ENCODE measurements at places on chromosomes 2 and 18.
A peak's percentile ranks its signal among the peaks of the same experiment; 100 is the strongest.

GRCh38 chr2:128756365-128756717 is 437.7 kb upstream of the HS6ST1 start:
- DNase-seq = no peak

- DNase-seq = no peak
These were observed 47.3 kb downstream of the MERTK start for GRCh38 chr2:111945444-111946293.

DNA sequence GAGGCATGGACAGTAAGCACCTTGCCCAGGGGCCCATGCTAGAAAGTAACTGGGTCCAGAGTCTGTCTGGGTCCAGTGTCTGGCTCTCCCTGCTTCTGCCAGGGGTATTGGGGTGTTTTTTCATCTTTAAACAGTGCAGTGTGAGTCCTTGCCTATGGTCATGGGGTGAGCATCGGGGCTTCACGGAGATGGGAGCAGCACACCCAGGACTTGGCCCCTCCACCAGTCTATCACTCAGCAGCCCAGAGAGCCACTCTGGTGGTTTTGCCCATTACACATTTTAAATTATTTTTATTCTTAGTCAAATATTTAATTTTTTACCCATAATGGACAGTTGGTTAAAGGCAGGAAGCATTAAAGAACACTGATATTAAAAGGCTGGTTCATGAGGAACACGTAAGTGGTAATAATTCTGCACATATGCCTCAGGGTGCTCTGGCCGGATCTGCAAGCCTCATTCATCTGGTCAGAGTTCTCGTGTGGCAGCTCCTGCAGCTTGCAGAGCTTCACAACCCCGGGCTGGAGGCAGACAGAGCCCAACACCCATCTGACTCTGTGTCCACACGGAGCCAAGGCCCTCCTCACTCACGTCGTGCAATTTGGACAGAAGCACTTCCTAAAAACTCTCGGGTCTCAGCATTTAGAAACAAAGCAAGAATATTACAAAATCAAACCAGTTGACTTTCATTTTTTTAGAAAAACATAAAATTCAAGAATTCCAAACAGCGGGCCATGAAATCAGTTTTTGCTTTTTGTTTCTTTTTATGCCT is 204.1 kb downstream of the CTIF start:
- DNase-seq = no peak

DNA sequence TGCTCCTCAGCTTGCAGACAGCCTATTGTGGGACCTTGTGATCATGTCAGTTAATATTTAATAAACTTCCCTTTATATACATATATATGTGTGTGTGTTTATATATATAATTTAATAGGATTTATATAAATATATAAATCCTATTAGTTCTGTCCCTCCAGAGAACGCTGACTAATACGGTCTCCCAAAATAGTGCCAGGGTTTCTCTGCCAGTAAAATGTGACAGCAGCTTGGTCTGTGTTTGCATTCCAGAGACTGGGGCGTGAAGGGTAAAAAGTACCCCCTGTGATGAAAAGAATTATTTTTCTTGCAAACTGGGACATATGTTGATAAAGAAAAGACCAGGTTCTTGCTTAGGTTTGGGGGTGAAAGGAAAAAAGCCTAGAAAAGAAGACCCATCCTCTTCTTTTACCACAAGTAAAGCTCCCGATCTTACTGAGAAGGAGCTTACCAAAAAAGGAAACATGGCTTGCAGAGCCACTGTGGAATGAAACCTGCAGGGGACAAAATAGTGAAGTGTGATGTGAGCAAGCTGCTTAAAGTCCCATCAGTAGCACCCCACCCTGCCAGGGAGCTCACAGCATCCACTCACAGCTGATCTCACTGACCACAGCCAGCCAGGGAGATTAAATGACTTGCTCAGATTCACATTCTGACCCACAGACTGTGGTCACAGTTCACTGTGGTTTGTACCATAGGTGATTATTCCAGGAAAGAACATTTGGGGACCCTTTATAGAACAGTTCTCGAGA is 110.9 kb upstream of the RMP24 start:
- no peak for DNase-seq

DNA sequence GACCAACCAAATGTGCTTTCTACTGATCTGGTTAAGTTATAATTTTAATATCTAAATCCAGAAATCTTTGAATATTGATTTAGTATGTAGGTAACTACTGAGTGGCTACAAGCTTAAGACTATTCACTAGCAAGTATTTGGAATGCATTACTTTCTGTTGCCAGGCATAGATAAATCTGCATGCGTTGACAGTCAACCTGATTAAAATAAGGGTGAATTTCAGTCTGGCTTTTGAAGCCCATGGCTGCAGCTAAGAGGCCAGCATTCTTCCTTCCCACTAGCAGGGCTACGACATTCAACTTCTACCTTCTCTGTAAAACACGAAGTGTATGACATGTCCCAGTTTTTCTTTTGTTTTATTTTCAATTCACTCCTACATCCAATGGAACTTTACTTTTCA is 340.6 kb downstream of the EPHA4 start:
- DNase-seq = no peak

GRCh38 chr2:135638825-135639224 is 102.8 kb upstream of the UBXN4 start:
- DNase-seq = no peak

- DNase-seq = no peak
These were observed 492.5 kb upstream of the SPHKAP start for GRCh38 chr2:228673876-228674554.

DNA sequence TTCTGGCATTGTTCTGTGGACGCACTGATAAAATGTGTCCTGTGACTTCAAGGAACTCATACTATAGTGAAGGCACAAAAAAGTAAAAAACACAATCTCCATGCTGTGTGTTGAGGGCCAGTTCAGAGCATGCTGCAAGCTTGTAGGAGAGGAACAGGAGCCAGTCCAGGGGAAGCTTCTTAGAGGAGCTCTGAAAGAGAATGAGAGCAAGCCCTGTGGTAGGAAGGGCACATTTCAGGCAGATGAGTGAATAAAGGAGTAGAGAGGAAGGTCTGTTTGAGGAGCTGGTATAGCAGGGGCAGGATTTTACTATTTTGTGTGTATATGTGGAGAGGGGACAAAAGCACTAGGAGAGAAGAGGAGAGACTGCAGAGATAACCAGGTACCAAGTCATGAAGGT is 478.3 kb downstream of the ZEB2 start:
- no peak for DNase-seq

DNA sequence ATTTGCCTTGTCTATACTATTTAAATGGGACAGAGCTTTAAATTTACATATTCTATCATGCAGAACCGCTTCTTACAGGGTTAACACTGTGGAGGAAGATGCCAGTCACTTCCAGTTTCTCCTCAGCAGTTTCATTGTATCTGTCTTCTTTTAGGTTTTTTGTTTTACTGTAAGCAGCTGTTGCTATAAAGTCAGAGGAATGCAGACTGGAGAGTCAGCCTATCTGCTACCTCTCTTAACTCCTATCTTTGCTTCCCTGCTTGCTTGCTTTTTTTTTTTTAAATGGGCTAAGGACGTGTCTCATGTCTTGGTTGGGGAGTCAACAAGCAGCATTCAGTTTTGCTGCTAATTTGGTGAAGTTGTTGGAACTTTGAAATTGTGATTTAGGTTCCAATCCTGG is 8.9 kb downstream of the EPC2 start:
- DNase-seq = no peak

- DNase-seq = no peak
These were observed 17.3 kb downstream of the CDH20 start for GRCh38 chr18:61350578-61350977.

DNA sequence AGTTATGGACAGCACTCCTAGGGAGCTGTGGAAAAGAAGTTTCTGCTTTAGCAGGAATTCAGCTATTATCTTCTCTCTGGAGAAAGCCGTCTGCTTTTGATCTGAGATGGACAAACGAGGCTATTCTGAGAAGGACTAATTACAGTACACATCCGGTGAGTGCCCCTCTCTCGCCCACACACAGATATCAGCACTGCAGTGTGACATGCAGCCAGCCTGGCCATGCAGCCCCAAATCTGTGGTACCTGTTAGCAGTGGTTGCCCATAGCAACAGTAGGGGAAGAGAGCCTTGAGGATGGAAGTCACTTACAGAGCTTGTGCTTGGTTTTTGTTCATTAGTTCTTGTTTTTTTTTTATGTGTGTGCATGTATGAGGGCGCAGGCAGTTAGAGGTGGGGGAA is 73.9 kb upstream of the TRIB2 start:
- DNase-seq = no peak

- no peak for DNase-seq
These were observed 35.0 kb downstream of the NEDD4L start for GRCh38 chr18:58078889-58079573.

DNA sequence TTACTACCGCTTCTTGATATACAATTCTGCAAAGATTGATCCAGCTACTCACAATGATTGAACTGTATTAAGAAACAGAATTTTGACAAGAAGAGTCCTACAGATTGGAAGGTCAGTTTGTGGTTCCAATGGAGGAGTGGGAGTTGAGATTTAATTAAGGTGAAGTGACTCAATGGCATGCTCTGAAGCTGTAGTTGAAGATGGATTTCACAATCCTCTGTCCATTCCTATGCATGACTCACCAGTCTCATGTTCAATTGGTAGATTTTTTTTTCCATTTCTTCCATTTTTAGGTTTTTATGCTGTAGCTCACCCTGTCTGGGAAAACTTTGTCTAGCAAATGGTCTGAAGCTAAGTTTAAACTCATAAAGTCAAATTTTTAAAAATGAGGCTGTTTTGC is 83.3 kb downstream of the DPP4 start:
- no peak for DNase-seq

- DNase-seq = no peak
These were observed 72.6 kb downstream of the EMX1 start for GRCh38 chr2:72989770-72990556.

GRCh38 chr2:30235008-30235655 is 3.8 kb downstream of the LBH start:
- peak; percentile 71 for DNase-seq

GRCh38 chr2:138016351-138017087 is 52.2 kb downstream of the HNMT start:
- DNase-seq = no peak

- DNase-seq = no peak
These were observed 109.0 kb upstream of the ALK start for GRCh38 chr2:30030361-30030760.

DNA sequence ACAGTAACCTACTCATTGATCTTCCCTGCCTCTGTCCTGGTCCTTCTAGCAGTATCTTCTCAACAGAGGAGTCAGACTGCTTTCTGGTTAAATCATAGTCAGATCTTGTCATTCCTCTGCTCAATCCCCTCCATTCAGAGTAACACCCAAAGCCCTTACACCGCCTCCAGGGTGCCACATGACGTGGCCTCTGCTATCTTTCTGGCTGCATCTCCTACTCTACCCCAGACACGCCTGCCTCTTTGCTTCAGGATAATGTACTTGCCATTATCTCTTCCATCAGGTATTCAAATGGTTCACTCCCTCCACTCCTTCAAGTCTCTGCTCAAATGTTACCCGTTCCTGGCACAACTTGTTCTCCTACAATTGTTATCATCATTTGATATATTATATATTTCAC is 36.3 kb upstream of the ACVR2A start:
- no peak for DNase-seq

- DNase-seq = no peak
These were observed 41.6 kb downstream of the INO80C start for GRCh38 chr18:35455926-35456763.

GRCh38 chr2:156892467-156893281 is 364.8 kb upstream of the GALNT5 start:
- no peak for DNase-seq

DNA sequence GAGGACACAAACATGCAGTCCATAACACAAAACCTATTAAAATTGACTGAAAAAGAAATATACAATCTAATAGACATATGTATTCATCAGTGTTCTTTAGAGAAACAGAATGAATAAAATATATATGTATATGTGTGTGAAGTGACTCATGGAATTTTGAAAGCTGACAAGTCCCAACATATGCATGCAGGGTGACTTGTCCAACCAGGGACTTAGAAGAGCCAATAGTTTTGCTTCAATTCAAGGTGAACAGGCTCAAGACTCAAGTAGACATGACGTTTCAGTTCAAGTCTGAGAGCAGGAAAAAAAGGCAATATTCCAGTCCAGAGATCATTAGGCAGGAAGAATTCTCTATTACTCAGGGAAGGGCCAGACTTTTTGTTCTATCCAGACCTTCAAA is 271.2 kb upstream of the SETBP1 start:
- no peak for DNase-seq

DNA sequence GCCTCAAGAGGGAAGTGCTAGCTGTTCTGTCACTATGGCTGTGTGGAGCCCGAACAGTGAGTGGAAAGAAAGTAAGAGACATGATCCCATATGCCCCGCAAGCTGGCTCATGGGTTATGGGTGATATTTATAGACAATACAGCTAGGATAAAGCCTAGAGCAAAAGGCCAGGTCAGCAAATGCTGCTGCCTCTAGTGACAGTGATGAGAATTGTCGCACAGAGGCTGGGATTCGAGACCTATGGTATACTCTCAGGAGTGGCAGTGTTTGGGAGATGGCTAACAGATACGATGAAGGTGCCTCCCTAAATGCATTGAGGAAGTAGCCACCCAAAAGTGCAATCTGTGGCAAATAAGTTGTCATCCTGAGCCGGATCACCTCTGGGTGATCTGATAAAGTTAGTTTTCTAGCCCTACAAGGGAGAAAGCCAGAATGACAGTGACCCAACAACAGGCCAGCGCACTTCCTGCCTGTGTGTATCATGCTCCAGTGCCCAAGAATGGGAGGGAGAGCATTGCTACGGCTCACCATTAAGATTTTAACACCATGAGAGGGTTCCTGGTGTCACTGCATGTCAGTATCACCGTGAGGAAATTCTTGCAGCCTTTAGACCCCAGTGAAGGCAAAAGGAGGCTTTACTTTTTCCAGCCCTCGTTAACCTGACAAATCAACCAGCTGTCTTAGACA is 92.2 kb upstream of the TGFA start:
- DNase-seq = no peak

- DNase-seq = no peak
These were observed 144.5 kb upstream of the TCF4 start for GRCh38 chr18:55732227-55733106.

DNA sequence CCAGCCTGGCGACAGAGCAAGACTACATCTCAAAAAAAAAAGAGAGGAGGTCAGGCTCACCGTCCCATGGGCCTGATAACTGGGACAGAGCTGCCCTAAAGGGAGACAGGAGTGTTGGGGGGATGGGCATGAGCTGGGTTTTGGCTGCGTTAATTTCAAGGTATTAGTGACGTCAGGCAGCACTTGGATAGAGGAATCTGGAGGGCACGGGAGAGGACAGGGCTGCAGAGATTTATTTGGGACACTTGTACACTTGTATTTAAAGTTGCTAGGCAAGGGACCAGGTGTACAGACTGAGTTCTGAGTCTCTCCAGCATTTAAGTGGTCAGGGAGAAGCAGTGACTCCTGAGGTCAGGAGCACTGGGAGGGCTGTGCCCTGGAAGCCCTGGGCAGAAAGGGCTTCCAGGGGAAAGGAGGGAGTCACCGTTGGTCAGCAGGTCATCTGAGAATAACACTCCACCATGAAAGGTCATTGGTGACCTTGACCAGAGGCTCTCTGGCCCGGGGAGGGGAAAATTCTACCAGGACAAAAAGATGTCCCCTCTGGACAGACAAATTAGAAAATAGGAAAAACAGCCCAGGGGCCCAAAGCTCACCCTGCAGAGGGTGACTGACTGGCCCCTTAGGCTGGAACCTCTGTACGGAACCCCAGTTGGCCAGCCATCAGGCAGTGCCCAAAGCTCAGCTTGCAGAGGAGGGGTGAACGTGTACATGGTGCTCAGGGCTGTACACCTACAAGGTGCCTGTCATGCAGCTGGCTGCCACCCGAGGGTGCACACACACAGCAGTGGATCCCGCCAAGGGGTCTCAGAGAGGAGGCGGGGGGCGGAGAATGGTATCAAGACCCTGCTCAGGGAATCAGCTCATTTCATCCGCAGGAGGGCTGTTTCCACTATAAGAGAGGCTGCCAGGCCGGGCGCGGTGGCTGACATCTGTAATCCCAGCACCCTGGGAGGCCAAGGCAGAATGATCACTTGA is 23.0 kb upstream of the CNNM3 start:
- DNase-seq = no peak
